Activated T-cell treated with anti-CD3 and anti-CD28 coated beads, Interleukin-2, amount 50 U/mL, for 48 hours (primary cell): ENCODE measurements at places on chromosomes 6 and 20.

- DNase-seq: no peak
Observed at GRCh38 chr20:14208956-14209355, 128.5 kb downstream of the FLRT3 start.

DNA sequence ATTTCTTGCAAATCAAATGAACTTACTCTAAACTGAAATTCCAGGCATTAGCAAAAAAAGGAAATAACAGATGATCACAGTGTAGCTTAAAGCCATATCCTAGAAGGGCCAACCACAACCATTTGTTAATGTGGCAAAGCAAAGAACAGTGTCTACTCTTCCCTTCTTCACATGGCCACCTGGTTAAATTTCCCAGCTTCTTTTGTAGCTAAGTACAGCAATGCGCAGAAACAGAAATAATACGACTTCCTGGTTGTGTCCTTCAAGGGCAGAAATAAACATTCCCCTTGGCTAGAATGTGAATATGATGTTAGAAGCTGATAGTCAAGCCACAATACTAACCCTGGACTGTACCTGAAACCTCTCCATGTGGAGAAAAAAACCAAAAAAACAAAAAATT is 9.6 kb downstream of the SNX3 start:
- no peak for DNase-seq

- no peak for DNase-seq
Observed at GRCh38 chr20:36074983-36075382, 79.6 kb upstream of the EPB41L1 start.

GRCh38 chr6:169619650-169620049 is 82.2 kb downstream of the WDR27 start:
- no peak for DNase-seq

DNA sequence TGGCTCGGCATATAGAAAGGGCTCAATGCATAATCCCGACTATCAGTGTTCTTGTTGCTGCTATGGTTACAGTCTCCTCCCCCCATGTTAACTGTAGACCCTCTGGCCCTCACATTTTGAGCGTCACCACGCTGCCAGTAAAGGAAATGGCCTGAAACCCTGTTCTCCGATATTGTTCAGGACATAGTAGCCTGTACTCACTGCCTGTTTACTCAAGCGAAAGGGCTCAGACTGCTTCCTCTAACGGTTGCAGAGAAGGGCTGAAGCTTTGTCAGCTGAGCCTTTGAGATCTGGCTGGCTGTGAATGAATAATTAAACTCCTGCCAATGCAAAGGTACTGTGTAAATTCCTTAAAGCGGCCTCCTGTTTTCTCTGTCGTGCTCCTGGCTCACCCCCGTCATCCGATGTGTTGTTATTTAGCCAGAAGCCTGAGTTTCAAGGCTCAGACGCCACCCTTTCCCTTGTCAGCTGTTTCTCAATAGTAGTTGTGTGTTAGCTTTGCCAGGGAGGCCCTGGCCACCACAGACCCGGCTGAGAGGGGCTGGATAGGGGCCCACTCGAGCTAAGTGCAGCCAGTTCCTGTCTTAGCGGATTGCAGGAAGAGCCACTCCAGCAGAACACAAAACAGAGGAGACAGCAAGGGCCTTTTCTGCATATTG is 31.2 kb upstream of the RALGAPA2 start:
- no peak for DNase-seq

DNA sequence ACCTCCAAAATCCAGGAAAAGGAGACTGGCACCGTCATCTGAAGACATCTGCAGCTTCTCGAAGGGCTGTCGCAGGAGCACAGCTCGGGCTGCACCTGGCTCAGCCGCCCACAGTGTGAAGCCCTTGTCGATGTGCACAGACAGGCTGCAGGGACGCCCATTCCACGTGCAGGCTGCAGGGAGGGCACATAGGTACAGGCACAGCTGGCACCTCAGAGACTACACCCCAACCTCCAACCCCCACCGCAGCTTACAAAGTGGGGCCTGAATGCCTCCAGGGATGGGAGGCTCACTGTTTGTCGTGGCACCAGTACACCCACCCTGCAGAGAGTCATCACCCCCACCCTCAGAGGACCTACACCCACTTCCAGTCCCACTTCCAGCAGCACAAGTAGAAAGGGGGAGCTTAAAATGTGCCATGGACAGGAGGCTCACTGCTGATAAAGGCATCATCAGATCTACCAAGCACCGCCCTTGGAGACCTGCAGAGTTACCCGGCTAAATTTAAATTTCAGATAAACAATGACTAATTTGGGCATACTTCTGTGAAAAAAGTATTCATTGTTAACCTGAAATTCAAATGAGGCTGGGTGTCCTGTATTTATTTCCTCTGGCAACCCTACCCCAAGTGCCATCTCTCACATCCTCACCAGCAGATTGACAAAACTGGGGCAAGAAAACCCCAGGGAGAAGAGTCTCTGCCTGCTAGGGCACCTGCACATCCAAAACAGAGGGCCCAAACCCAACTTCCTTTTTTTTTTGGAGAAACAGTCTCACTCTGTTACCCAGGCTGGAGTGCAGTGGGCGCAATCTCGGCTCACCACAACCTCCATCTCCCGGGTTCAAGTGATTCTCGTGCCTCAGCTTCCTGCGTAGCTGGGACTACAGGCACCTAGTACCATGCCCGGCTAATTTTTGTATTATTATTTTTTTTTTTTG is 7.7 kb upstream of the CDK5RAP1 start:
- no peak for DNase-seq

DNA sequence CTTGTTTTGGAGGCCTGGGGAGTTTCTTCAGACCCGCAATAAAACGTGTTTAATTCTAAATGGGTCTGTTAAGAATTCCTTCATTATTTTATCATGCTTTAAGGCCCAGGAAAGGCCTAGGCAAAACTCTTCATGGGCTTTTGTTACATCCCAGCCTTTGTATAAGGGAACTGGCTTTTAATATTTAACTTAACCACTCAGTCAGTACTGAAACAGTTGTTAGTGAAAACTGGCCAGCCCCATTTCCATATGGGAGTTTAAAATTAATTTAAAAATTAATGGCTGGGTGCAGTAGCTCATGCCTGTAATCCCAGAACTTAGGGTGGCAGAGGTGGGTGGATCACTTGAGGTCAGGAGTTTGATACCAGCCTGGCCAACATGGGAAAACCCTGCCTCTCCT is 213.2 kb upstream of the FKBP1C start:
- DNase-seq: no peak

- no peak for DNase-seq
Observed at GRCh38 chr6:124132256-124132655, 328.6 kb downstream of the NKAIN2 start.

DNA sequence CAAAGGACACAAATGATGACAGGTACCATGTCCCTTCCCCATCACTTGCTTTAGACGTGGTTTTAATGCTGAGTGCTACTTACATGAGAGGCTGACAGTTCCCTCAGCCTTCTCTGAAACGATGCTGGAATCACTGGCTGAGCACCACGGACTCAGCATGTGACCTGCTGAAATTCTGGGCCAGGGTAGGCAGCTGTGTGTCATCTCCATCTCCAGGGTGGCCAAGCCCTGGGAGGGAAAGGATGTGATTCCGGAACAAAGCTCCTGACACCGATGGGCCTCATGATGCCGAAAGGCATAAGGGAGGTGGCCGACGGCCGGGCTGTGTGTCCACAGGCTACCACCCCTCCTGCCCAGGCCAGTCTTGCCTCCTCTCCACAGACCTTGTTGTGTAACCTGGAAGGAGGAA is 184.3 kb upstream of the CST7 start:
- no peak for DNase-seq
